ENCODE measurements at places on chromosomes 12 and 14. TPM values are rescaled to one million over a fixed set of nuclear protein-coding genes. Genes with fewer than 3 reads are reported as not detected.

DNA sequence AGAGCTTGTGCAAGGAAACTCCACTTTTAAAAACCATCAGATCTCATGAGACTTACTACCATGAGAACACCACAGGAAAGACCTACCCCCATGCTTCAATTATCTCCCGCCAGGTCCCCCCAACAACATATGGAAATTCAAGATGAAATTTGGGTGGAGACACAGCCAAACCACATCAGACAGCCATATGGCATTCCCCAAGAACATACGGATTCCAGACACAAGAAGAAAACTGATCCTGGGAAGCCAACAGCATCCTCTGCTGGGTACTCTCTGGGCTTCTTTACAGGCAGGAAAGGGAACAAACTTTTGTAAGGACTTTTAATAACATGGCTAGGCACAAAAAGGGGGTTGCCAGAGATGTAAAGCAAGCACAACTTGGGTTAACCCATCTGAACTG is 127.2 kb downstream of the TMEM132C start:
- no peak overlapping the region for H3K4me3 ChIP-seq
- no peaks in the 10 kb centered on the region for H3K4me1 ChIP-seq
- H3K36me3 ChIP-seq = no peaks in the 10 kb centered on the region
- H3K27me3 ChIP-seq = no peaks in the 10 kb centered on the region
- no peak overlapping the region for H3K27ac ChIP-seq

- no peak overlapping the region for H3K4me3 ChIP-seq
- H3K27me3 ChIP-seq = no peaks in the 10 kb centered on the region
- no peaks in the 10 kb centered on the region for H3K36me3 ChIP-seq
- no peak for DNase-seq
Measured at GRCh38 chr12:25245491-25245890, 5.2 kb downstream of the KRAS start.

Gene SPIC
- not detected for total RNA-seq

Gene KRT79
- not detected for total RNA-seq

Gene CD69
- 5.2 TPM for total RNA-seq

Gene ITFG2
- 43.0 TPM for total RNA-seq

DNA sequence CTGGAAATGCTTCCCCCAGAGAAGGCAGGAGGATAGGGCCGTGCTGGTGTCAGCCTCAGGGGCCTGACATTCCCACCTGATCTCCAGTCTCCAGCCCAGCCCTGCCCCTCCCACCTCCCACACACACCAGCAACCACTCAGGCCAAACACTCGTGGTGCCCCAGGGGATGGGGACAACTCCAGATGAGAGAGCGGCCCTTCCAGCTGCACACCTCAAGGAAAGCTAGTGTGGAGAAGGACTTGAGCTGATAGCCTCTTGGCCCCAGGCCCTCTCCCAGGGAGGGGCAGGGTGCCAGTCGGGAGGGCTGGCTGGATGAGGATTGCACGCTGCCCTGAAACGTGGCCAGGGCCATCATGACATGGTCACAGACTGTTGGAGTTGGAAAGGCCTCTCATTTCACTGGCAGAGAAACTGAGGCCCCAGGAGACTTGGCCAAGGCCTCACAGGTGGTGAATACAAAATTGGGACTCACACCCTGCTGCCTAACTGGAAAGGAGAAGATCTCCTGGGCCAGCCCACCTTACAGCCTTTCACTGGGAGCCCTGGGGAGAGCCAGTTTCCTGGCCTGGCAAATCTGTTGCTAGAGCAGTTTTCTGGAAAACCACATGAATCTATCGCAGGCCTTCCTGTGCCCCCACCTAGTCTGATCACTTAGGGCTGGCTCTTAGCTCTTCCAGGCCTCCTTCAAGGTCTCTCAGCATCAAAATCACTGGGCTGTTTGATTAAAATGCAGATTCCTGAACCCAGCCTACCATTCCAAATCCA is 52.1 kb downstream of the IRF2BPL start:
- no peak overlapping the region for H3K27ac ChIP-seq
- no peak overlapping the region for H3K4me3 ChIP-seq
- H3K4me1 ChIP-seq = no peaks in the 10 kb centered on the region

Gene MOAP1
- total RNA-seq = 33.2 TPM

- DNase-seq = no peak
- no peaks in the 10 kb centered on the region for H3K4me1 ChIP-seq
- H3K27ac ChIP-seq = no peak overlapping the region
- H3K4me3 ChIP-seq = no peak overlapping the region
Measured at GRCh38 chr12:94994312-94994711, 9.2 kb downstream of the NDUFA12 start.

Gene TGM1
- total RNA-seq = 1.9 TPM

Gene VRTN
- total RNA-seq = not detected

Gene FGF6
- not detected for total RNA-seq

Gene C14orf180
- 0.48 TPM for total RNA-seq

GRCh38 chr12:110001596-110001995 is 2.4 kb downstream of the ANKRD13A start:
- H3K36me3 ChIP-seq = no peaks in the 10 kb centered on the region
- H3K4me3 ChIP-seq = no peak overlapping the region
- no peaks in the 10 kb centered on the region for H3K27me3 ChIP-seq

Gene OR4K1
- not detected for total RNA-seq

DNA sequence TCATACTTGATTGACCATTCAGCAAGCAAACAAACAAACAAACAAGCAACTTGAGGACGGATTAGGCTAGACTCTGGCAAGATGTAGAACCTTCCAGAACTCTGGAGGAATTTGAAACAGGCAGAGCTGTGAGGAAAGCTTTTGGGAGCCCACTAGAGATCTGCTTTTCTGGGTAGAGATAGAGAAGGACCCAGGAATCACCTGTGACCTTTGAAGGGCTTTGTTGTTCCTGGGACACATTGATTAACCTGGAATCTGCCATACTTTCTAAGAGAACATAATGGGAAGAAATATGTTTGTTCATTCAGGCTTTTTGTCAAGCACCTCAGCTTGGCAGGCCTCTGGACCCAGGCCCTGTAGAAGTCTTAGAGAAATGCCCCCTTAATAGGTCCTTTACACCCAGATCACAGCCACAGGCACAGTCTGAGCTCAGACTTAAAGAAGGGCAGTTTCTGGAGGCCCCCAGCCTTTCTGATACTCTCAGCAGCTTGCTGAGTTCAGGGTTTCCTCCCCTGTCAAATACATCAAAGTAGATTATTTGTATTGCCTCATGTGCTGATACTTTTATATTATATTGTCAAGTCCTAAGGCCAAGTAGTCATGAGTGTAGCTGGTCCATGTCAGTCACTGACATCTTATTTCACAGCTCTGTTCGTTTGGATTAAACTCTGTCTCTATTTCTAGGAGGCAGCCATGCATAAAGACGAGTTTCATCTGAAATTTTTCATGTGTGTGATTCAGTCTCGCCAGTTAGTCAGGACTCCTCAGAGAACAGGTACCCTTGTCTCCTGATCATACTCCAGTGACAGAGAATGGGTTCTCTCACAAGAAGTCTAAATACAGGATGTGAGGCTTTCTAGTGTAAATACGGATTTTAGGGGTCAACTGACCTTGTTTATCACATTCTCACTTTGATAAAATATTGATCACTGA is 1.1 kb upstream of the SENP1 start:
- peaks cover 2% of the 10 kb centered on the region for H3K4me1 ChIP-seq
- H3K36me3 ChIP-seq = no peaks in the 10 kb centered on the region
- peak overlapping the region; percentile 78 for H3K27ac ChIP-seq
- no peaks in the 10 kb centered on the region for H3K27me3 ChIP-seq

Gene SDSL
- total RNA-seq = 15.5 TPM

GRCh38 chr12:40505327-40505726 is 186.9 kb upstream of the CNTN1 start:
- no peak for DNase-seq
- no peaks in the 10 kb centered on the region for H3K36me3 ChIP-seq
- H3K27me3 ChIP-seq = no peaks in the 10 kb centered on the region
- no peaks in the 10 kb centered on the region for H3K4me1 ChIP-seq
- H3K4me3 ChIP-seq = no peak overlapping the region

- H3K27ac ChIP-seq = no peak overlapping the region
- no peaks in the 10 kb centered on the region for H3K36me3 ChIP-seq
- DNase-seq = no peak
- no peaks in the 10 kb centered on the region for H3K27me3 ChIP-seq
- peaks cover 18% of the 10 kb centered on the region for H3K4me1 ChIP-seq
- H3K4me3 ChIP-seq = no peak overlapping the region
Measured at GRCh38 chr14:53328841-53329240, 175.7 kb upstream of the DDHD1 start.

- no peaks in the 10 kb centered on the region for H3K4me1 ChIP-seq
- no peak overlapping the region for H3K4me3 ChIP-seq
- DNase-seq = no peak
- H3K36me3 ChIP-seq = no peaks in the 10 kb centered on the region
- no peak overlapping the region for H3K27ac ChIP-seq
Measured at GRCh38 chr12:57580466-57580795, 10.6 kb upstream of the PIP4K2C start.

Gene APOF
- total RNA-seq = 0.12 TPM

DNA sequence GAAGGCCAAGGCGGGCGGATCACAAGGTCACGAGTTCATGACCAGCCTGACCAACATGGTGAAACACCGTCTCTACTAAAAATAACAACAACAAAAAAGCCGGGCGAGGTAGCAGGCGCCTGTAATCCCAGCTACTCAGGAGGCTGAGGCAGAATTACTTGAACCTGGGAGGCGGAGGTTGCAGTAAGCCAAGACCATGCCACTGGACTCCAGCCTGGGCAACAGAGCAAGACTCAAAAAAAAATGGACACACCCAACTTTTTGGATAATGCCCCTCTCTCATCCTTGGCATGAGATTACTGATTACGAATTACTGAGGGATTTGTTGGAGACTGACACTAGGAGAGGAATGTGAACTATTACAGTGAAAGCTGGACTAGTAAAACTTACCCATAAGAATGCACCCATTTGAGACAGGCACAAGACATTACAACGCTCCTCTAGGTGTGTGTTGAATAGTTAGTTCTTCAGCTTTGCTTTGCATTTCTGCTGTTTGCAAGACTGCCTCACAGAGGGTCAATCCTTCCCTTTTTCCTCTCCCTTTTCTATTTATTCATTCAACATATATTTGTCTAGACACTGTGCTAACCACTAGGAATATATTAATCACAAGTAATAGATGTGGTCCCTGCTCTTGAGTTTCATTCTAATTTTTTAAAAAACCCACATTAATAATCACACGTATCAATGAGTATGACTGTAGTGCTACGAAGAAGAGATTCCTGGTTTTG is 46.0 kb upstream of the OR5AU1 start:
- no peak for DNase-seq
- H3K4me3 ChIP-seq = no peak overlapping the region
- H3K27me3 ChIP-seq = no peaks in the 10 kb centered on the region
- H3K27ac ChIP-seq = no peak overlapping the region

Gene PGF
- total RNA-seq = 4.9 TPM

DNA sequence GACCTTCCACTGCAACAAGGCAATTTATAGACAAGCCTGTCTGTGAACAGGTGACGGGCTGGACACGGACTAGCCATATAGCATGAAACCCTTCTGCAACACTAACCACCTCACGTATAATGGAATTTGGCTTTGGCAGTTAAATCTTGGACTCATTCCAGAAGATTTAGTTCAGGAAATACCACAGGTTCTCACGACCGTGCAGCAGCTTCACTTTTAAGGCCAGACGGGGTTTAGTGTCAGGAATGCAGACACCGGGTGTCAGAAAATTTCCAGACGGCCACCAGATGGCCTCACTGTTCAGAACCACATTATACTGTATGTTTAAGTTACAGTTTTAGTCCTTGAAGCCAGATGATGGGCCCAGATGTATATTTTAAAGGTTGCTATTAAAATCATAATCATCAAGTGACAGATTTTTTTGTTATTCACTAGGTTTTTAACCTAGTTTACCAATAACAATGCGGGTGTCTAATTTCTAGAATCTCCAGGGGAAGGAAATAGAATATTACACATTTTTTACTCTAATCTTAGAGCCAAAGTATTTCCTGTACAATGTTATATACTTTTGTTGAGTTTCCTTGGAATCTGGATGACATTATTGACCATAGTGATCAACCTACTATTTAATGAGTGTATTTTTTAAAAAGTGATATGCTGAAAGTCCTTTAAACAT is 90.5 kb upstream of the TMPO start:
- no peak overlapping the region for H3K4me3 ChIP-seq
- DNase-seq = peak; percentile 82
- no peaks in the 10 kb centered on the region for H3K36me3 ChIP-seq
- no peak overlapping the region for H3K27ac ChIP-seq
- peaks cover 14% of the 10 kb centered on the region for H3K4me1 ChIP-seq
- H3K27me3 ChIP-seq = no peaks in the 10 kb centered on the region

DNA sequence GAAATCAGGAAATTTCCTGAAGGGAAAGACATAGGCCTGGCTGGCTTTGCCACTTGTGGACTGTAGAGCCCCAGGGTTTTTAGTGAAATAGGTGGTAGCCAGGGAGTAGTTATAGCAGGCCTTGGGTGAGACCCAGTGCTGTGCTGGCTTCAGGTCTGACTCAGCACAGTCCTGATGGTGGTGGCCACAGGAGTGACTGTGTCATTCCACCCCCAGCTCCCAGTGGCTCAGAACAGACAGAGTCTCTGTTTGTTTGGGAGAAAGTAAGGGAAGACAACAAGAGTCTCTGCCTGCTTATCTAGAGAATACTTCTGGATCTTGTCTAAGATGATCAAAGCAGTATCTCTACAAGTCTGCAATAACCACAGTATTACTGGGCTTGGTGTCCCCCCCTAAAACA is 27.5 kb upstream of the OR6J1 start:
- H3K36me3 ChIP-seq = no peaks in the 10 kb centered on the region
- no peak overlapping the region for H3K27ac ChIP-seq
- no peaks in the 10 kb centered on the region for H3K27me3 ChIP-seq
- H3K4me1 ChIP-seq = no peaks in the 10 kb centered on the region
- no peak overlapping the region for H3K4me3 ChIP-seq

GRCh38 chr12:1935242-1935641 is 16.8 kb upstream of the CACNA2D4 start:
- peaks cover 6% of the 10 kb centered on the region for H3K4me1 ChIP-seq
- no peak for DNase-seq
- H3K27me3 ChIP-seq = peaks cover 4% of the 10 kb centered on the region
- H3K27ac ChIP-seq = no peak overlapping the region
- H3K4me3 ChIP-seq = no peak overlapping the region

- no peak overlapping the region for H3K4me3 ChIP-seq
- H3K27me3 ChIP-seq = no peaks in the 10 kb centered on the region
- H3K36me3 ChIP-seq = peaks cover 7% of the 10 kb centered on the region
- no peak overlapping the region for H3K27ac ChIP-seq
- DNase-seq = peak; percentile 78
Measured at GRCh38 chr14:20697273-20698017, 8.9 kb downstream of the ANG start.

GRCh38 chr12:89862511-89863445 is 154.1 kb upstream of the ATP2B1 start:
- H3K27ac ChIP-seq = peak overlapping the region; percentile 74
- H3K4me1 ChIP-seq = no peaks in the 10 kb centered on the region
- DNase-seq = peak; percentile 36
- H3K27me3 ChIP-seq = no peaks in the 10 kb centered on the region
- no peak overlapping the region for H3K4me3 ChIP-seq

Gene GALNT8
- total RNA-seq = 0.40 TPM

Gene TEAD4
- total RNA-seq = 36.3 TPM

Gene FAM186B
- 0.54 TPM for total RNA-seq

All from lung (tissue), 17 donors.